ENCODE measurements at places on chromosomes 16 and 17.

GRCh38 chr17:7929158-7930023, at the start of gene KCNAB3:
KCNAB3 (minus strand) TSS chr17:7929856; CDS start chr17:7929435, 421 bp downstream.
- DNase-seq, result peak; percentile 58

GRCh38 chr17:67328026-67328425, 38.4 kb downstream of the PSMD12 start:
- DNase-seq, result no peak

- no peak for DNase-seq
Measured at GRCh38 chr16:72978212-72978611, 69.7 kb downstream of the ZFHX3 start.

- no peak for DNase-seq
Measured at GRCh38 chr16:85377388-85378144, 235.6 kb upstream of the GSE1 start.

- no peak for DNase-seq
Measured at GRCh38 chr17:56832446-56832845, 1.3 kb downstream of the C17orf67 start.

- DNase-seq, result no peak
Measured at GRCh38 chr17:58082341-58082869, 814 bp upstream of the DYNLL2 start.

- DNase-seq, result no peak
Measured at GRCh38 chr17:7673239-7673638, 14.1 kb downstream of the TP53 start.

GRCh38 chr17:78250891-78251772, 19.7 kb downstream of the TMEM235 start:
- peak; percentile 77 for DNase-seq

GRCh38 chr17:50260501-50260911, 13.8 kb upstream of the TMEM92 start:
- DNase-seq, result no peak
